ENCODE measurements at places on chromosomes 16 and 17.

GRCh38 chr16:87369117-87369765 is 14.3 kb downstream of the FBXO31 start:
- DNase-seq = no peak

DNA sequence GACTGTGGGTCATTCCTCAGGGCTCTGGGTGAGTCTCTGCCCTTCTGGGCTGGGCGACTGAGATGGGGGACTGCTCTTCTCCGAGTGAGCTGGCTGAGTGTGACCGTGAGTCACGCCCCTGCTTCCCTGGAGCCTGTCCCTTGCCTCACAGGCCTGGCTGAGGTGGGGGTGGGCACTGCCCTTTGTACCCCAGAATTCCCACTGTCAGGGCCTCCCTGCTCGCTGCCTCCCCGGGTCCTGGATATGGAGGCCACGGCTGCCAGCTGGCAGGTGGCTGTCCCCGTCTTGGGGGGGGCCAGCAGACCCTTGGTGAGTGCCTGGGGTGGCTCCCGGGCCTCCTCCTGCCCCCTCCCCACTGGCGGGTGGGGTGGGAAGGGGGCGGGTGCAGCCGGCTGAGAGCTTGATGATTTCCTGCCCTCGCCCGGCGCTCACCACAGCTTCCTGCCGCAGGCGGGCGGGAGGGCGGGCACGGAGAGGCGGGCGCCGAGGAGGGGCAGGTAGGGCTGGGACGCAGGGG is at the start of gene LAT:
Gene LAT, plus strand, starts transcription at position 434 of the 517 bp plus-strand sequence. CDS start 366 bp downstream, outside the sequence.
- no peak for DNase-seq

- no peak for DNase-seq
These were observed 11.7 kb downstream of the ABCC1 start for GRCh38 chr16:15961060-15961511.

DNA sequence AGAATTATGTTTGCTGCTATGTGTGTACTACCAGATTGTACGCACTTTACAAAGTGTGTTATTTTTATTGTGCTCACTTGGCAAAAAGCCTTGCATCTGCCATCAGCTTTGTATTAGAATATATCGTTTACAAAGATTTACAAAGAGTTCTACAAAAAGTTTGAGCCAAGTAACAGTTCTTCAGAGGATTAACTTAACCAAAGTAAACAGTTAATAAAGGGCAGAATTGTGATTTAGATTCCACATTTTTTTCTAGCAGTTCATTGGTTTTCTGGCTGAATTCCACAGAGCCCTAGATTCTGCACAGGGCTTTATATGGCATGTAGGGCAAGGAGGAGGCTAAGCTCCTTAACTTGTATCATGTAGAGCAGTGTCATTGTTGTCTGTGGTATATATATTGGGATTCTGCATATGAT is 29.4 kb downstream of the UTP18 start:
- no peak for DNase-seq

GRCh38 chr16:1708083-1708767 is 2.2 kb downstream of the MAPK8IP3 start:
- DNase-seq = no peak

DNA sequence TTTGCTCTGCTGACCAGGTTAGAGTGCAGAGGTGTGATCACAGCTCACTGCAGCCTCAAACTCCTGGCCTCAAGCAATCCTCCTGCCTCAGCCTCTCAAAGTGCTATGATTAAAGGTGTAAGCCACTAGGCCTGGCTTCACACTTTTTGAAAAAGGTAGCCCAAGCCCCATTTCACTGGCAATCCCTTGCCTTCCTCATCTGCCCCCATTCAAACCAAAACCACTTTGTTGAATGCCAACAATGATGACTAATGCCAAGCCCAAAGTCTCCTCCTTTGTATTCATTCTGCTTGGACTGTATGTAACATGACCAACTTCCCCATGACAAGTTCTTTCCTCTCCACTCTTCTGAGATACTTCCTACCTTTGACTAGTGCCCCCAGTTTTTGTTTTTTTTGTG is 33.1 kb downstream of the N4BP1 start:
- no peak for DNase-seq

DNA sequence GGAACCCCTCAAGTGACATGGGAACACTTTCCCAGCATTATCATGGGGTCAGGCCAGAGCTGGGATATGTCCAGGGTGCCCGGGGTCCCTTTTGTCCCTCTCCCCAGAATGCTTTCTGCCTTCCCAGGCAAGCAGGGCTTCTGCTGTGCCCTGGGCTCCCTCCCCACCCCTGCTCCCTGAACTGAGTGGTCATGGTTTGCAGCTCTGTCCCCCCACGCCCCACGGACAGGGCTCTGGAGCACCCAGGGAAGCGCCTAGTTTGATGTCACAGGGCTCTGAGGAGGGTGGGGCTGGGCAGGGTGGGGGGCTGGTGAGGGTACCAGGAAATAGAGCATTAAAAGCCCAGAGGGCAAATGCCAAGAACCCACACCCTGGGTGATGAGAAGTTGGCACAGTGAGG is 92.3 kb downstream of the CCDC182 start:
- DNase-seq = no peak

GRCh38 chr17:13350466-13350865 is 251.3 kb downstream of the HS3ST3A1 start:
- no peak for DNase-seq

GRCh38 chr16:89295915-89296314 is 78.4 kb downstream of the ZNF778 start:
- no peak for DNase-seq

GRCh38 chr17:78952706-78953105 is 27.0 kb downstream of the LGALS3BP start:
- DNase-seq = no peak
